Esophagus squamous epithelium (tissue), 5 donors: ENCODE measurements at places on chromosomes 12 and 14.

GRCh38 chr14:69356903-69357543 is 41.1 kb downstream of the ERH start:
- no peak for DNase-seq

DNA sequence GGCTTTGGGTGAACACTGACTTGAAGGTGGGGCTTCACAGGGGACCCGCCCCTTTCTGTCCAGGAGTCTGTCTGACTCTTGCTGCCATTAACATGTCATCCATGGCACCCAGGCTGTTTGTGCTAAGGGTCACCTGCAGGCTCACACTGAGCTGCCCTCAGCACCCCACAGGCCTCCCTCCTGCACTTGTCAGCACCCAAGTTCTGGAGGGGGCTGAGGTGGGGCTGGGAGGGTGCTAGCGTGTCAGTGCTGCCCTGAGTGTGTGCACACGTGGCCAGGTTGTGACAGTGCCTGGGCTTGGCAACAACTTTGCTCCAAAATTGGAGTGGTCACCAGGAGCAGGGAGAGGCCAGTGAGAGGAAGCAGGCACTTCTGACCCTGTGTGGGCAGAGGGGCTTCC is 963.2 kb downstream of the TRHDE start:
- no peak for DNase-seq

DNA sequence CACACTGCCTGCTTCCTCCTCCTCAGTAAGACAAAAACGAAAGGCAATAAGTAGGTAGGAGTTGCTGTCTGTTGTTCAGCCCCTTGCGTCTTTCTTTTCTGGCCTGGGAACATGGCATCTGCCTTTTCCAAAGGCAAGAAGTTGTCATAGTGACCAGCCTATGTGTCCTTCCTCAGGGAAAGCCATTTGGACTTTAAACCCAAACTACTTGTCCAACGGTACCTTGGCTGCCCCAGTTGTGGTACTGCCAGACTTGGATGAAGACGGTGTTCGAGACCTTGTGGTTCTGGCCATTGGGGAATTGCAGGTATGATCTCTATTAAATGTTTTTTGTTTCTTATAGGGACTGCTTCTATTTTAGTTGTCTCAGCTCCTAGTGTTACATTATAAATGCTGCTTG is 18.5 kb downstream of the FAM234B start:
- no peak for DNase-seq

GRCh38 chr12:65898241-65898640 is 74.0 kb downstream of the HMGA2 start:
- DNase-seq, result no peak

- no peak for DNase-seq
These were observed 437.2 kb downstream of the PCNX1 start for GRCh38 chr14:71344506-71344905.

- no peak for DNase-seq
These were observed at the start of gene LIN7A for GRCh38 chr12:80937391-80938238. TSS of gene LIN7A (minus strand) at chr12:80937934. CDS start at chr12:80937722, 212 bp downstream.

DNA sequence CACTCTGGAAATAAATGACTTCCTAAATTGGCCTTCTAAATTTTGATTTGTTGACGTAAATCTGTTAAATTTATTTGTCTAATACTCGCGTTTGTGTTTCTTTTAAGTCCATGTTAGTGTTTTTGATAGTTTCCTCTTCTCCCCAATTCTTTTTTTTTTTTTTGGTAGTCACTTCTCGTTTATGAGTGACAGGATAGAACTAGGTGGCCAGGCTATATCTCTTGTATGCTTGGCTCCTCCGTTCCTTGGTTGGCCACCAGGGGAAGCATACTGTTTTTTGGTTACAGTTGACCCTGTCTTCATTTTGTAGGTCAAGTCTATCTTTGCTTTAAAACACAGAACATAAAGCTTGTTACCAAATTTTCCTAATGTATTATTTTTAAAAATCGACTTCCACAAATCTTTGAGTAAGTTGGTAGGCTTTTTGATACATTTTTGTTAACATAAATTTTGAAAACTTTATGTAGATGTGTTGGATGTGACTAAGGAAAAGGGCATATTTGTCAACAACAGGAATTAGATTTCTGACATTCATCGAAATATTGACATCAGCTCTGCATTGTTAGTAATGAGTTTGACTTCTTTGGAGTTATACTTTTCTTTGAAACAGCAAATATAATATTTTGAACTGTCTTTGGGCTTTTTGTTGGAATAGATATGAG is 2.2 kb downstream of the RCOR1 start:
- no peak for DNase-seq

DNA sequence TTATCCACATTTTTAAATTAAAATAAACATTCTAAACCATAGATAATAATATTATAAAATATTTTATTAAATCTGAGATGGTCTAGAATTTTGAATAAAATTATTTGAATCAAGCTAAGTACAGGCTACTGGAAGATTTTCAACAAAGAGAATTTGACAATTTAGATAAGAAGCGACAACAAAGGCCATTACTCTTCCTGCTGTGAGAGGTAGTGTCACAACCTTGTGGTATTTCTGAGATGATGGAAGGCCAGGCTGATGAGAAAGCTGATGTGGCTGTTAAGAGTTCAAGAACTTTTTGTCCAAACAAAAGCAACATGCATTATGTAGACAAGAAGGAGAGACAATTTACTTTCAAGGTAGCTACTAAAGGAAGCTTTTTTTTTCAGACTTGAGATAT is 43.7 kb upstream of the CNTN1 start:
- no peak for DNase-seq

DNA sequence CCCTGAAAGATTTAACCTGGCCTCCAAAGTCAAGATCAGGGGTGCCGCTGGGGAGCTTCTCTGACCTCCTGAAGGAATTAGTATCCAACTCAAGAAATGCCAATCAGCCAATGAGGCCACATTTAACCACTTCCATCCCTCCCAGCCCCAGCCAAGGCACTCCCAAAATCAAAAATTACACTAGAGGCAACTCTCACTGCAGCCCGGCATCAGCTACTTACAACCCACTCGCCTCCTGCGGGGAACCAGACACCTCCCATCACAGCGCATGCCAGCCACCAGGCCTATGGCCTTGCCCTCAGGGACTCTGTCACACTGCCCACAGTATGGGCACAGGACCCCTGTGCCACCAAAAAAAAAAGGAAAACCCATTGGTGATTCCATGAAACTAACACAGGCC is 62.3 kb upstream of the DDX11 start:
- no peak for DNase-seq

GRCh38 chr12:44286336-44286735 is 450.5 kb downstream of the TMEM117 start:
- DNase-seq, result no peak

GRCh38 chr12:91406920-91407341 is 224.3 kb upstream of the DCN start:
- no peak for DNase-seq

- DNase-seq, result no peak
These were observed 154.1 kb upstream of the ARID2 start for GRCh38 chr12:45575417-45575816.

DNA sequence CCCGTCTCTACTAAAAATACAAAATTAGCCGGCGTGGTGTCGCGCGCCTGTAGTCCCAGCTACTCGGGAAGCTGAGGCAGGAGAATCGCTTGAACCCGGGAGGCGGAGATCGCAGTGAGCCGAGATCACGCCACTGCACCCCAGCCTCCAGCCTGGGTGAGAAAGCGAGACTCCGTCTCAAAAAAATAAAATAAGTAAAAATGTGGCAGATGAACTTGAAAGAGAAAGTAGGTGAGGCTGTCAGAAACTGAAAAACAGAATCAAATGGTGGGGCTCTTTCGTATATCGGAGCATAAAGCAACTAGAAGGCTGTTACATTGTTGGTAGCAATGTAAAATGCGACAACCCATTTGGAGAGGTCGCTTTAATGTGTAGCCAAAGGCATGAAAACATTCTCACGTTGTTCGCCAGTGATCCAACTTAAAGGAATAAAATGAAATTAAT is 767 bp upstream of the CCNT1 start:
- no peak for DNase-seq

- DNase-seq, result no peak
These were observed 57.6 kb downstream of the BEGAIN start for GRCh38 chr14:100529561-100530031.

- no peak for DNase-seq
These were observed 79.7 kb downstream of the PTPRR start for GRCh38 chr12:70840656-70841350.

DNA sequence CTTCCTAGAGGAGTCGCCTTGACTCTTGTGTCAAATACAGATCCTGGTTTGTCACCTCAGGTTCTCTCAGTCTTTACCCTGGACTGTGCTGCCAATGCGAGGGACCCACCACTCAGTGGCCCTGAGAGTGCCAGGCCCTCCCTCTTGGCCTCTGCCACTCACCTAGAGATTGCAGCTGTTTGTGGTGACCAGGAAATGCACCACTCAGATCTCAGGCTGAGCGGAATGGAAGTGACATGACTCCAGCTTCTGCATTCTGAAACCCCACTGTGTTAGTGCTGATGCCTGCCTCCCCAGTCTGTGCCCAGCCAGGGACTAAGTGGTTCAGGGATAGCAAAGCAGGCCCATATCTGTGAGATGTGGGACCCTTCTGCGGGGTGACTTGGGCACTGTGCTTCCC is 27.8 kb upstream of the NEDD1 start:
- DNase-seq, result no peak

DNA sequence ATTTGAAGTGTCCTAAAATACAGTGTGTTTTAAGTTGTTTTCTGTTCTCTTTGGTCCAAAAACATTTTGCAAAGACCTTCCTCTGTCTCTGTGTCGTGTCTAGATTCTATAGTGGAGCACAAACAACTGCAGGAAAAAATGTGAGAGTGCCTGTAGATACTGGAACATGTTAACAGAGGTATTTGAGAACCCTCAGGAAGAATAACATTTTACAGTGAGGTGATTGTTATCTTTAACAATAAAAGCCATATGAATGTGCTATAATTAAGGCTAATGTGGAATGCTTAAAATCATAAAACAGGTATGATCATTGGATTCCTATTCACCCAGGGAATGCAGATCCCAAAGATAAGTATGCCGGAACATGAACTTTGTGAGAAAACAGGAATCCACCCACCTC is 98.0 kb downstream of the SAMD4A start:
- no peak for DNase-seq

GRCh38 chr12:115507951-115508722 is 769.4 kb downstream of the MED13L start:
- no peak for DNase-seq

- no peak for DNase-seq
These were observed 425.5 kb downstream of the C12orf50 start for GRCh38 chr12:87603727-87604126.

DNA sequence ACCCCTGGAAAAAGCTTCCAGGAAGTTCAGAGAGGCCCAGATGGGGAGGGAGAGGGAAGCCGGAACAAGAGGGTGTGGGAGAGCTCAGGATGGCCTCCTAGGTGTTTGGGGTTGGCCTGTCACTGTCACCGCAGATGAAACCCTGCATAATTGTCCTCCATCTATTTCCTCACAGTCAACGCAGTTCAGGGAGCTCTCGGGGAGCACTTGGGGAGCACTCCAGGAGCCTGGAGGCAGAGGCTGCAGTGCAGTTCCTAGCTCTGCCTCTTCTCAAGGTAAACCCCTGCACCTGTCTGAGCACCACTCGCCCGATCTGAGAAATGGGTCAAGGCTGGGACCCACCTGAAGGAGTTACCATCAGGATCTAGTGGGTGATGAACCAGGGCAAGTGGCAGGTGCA is 194.6 kb upstream of the LHX5 start:
- DNase-seq, result no peak

DNA sequence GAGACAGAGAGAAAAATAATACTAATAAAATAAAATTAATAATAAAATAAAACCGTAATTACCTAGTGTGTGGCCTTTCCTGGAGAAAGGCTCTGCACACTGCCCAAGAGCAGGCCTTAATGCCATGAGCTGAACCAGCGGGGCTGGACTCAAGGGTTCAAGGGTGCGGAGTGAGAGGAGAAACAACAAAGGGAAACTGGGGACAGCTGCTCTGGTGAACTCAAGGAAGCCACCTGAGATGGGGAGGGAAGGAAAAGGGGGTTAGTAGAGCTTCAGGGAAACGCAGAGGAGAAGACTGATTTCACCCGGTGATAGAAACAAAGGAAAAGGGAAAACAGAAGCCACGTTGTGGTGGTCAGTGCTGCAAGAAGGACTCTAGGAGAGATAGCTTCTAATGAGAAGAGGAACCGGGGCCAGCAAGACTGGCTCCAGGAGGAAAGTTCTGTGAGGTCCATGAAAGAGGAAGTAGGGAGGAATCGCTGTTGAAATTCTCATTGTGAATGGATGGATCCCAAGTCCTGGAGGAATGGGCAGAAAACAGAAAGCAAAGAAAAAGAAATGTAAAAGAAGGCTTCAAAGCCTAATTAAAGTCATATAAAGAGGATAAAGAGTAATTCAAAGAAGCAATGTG is 48.3 kb upstream of the BCL2L14 start:
- no peak for DNase-seq

- DNase-seq, result no peak
These were observed 156.5 kb upstream of the RMST start for GRCh38 chr12:97306147-97306546.

DNA sequence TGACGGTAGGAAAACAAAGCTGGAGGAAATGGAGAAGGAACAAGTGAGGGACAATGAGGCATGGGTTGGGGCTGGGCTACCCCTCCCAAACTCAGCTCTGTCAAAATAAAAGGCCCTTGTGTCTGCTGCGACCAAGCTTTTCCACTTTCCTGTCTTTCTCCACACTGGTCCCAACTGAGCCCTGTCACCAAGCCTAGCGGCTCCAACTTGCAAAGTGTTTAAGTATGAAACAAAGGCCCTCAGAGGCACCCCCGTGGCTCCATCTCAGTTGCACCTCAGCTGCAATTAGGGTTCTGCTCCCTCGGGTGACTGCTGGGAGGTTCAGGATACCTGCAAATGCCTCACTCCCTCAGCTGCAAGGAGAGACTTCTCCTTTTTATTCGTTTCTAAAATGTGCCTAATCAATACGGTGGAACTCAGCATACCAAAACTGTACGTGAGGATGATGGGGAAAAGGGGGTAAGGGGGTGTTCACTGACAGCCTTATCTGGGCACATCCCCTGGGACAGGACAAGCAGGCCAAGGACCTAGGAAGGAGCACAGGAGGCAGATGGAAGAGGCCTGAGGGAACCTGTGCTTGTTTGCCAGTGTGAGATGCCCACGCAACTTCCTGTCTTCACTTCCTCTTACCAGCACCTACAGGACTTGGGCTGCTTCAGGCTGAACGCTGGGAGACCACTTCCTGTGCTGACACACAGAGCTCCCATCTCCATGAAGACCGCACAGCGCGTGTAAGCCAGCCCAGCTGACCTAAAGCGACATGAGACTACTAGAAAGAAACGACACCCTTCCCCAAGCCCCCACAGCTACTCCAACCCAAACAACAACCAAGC is 8.9 kb downstream of the VAMP1 start:
- peak; percentile 65 for DNase-seq

- no peak for DNase-seq
These were observed 6.1 kb upstream of the FAIM2 start for GRCh38 chr12:49909826-49910225.
